ENCODE measurements at places on chromosomes 5 and 9. TPM values are rescaled to one million over a fixed set of nuclear protein-coding genes. Genes with fewer than 3 reads are reported as not detected.

The LHFPL2 gene
- total RNA-seq = 2.6 TPM

The CCDC112 gene
- 9.0 TPM for total RNA-seq

The SAXO1 gene
- total RNA-seq = not detected

The TAF11L13 gene
- total RNA-seq = not detected

The PRRX2 gene
- total RNA-seq = not detected

DNA sequence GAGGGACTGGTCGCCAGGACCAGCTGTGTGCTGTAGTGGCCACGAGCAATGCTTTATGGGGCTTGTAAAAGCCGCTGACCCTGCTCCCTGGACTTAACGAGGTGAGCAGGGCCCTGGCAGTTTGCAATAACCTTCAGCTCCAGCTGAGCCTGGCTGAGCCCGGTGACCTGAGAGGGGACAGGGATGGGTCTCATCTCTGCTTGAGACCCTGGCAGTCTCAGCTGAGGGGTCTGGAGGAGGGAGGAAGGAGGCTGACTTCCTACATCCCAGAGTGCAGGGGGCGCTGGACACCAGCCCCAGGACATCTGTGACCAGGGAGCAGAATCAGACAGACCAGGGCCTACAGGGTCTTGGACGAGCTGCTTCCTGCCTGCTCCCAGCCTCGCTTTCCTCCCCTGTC, 277.5 kb upstream of the MVB12B start:
- no peak for DNase-seq

GRCh38 chr5:855771-856530, 5.2 kb upstream of the ZDHHC11 start:
- DNase-seq = no peak

- DNase-seq = no peak
Measured at GRCh38 chr5:15850939-15851341, 328.7 kb downstream of the MARCHF11 start.

GRCh38 chr5:76331126-76331525, 72.0 kb upstream of the IQGAP2 start:
- no peak for DNase-seq

DNA sequence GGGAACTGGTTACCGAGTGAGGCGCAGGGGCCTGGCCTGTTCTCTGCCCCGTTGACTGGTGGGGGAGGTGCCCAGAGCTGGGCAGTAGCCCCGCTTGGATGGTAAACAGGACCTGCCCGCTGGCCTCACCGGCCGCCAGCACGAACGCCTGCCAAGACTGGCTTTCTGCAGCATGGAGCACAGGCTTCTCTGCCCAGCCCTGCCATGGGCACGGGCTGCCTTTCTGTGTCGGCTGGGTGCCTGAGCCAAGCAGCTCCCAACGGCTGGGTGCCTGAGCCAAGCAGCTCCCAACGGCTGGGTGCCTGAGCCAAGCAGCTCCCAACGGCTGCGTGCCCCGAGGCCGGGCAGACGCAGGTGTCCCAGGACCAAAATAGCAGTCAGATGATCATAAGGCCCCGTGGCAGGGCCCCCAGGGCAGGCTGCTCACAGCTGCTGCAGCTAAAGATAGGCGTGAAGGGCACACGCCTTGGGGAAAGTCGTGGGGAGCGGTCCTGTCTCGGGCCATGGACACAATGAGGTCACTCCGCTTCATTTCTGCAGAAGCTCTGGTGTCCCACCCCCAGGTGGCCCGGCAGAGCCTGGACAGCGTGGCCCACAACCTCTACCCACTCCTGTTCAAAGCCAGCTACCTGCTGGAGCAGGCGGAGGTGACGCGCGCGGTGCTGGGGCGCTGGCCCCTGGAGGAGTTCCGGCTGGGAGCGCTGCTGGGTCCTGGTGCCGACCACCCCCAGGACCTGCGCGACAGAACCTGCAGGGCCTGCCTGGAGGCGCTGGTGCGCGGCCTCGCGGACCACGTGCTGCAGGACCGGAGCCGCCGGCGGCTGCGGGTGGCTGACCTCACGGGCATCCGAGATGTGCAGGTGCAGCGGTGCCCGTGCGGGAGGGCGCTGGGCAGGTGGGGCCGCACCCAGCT, at the start of gene LRRC14B:
TSS of gene LRRC14B (plus strand) at position 460 of the 913 bp plus-strand sequence. CDS start at position 504, 44 bp downstream.
- DNase-seq = peak; percentile 90

DNA sequence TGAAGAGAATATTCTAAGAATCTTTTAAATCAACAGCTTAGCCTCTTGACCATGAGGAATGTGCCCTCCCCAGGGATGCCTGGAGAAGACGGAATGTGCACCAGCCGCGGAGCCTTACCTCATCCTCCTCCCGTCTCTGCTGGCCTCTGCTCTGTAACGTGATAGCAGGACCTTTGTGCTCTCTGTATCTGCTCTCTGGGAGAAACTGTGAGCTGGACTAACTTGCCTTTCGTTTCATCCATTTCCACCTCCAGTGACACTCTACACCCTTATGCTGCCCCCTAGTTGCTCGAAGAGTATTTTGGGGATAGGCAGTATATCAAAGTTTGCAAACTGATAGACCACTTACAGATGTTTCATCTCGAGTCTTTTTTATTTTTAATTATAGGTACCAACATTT, 141.4 kb downstream of the NPR3 start:
- DNase-seq = no peak

- no peak for DNase-seq
Measured at GRCh38 chr9:133818444-133818843, 80.3 kb upstream of the SARDH start.

DNA sequence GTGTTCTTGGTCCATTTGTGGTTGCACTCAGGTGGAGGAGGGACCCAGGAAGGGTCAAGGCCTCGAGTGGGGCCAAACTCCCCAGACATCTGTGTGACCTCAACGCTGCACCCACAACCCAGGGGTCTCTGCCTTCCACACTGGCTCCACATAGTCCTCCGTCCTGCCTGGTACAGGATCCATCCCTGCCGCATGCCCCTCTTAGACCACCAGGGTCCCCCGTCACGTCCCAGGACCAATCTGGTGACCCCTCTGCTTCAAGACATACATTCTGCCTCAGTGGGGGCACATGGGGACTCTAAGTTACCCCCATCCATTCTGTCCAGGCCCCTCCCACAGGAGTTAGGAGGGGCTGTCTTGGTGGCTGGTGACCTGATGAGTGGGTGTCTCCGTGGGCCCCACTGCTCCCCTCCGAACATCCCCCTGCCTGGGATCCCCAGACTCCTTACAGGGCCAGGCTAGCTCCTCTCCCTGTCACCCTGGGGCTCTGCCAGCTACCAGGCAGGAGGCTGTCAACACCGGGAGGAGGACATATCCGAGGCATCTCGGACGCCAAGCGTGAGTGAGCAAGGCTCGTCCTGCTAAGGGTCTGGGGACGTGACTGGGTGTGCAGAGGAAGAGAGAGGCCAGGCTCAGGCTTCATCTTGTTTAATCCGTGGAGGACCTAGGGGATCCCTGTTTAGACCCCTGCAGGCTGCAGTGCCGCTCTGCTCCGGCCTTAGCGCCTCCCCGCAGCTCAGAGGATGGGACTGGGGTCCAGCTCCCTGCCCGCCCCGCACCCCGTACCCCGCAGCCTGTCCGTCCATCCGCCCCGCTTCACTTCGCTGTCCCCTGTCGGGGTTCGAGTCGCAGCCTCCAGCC, 32.3 kb downstream of the TSPAN17 start:
- DNase-seq = peak; percentile 46

- no peak for DNase-seq
Measured at GRCh38 chr5:88671106-88671504, 211.9 kb downstream of the MEF2C start.

DNA sequence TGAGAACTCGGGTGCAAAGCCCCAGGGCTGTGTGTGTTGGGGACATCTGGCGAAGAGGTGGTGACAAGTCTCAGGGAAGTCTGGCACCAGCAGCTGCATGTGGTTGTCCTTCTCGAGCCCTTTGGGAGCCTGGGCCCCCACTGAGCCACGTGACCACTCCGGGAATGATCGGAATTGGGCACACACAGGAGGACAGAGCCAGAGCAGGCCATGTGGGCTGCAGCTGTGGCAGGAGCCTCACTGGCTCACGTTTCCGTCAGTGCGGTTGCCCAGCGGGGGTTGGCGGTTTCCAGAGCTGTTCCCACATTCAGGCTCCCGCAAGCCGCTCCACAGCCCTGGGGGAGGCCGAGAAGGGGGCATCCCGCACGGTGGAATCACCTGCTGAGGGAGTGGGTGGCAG, 6.8 kb upstream of the CEL start:
- no peak for DNase-seq

GRCh38 chr5:21802869-21803490, 1050.2 kb downstream of the CDH12 start:
- DNase-seq = peak; percentile 53

- no peak for DNase-seq
Measured at GRCh38 chr9:83270116-83270515, 207.2 kb upstream of the RASEF start.

- no peak for DNase-seq
Measured at GRCh38 chr5:179297486-179298180, 47.6 kb downstream of the ADAMTS2 start.

DNA sequence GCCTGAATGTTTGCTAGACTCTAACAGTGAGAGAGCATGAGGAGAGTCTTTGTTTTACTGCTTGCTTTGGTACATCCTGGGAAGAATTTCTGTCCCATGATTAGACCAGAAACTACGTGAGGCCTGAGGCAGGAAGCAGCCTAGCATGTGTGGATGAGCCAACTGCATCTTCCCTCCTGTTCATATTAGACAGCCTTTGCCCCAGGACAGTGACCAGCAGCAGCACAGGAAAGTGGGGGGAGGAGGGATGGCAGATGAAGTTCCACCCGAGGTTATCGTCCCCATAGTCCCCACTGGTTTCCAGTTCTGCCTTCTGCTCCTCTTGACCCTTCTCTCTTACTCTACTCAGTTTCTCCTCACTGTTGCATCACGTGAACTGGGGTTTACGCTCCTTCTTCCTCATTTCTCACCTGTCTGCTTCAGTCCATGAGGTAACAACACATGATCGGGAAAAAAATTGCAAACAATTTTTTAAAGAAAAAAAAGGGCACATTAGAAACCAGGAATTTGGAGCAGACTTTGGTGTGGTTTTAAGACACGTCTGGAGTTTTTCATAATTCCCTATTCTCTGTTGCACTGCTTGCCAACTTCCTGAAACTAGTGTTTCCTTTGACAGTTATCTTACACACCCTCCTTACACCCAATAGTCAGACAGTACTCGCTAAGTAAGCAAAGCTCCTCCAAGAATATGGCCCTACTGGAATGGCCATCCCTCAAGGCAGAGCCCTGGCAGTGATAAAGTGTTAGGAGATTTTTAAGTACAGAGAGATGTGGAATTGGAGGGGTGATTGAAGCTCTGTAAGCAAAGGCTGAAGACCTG, 84.1 kb downstream of the SNX18 start:
- no peak for DNase-seq

DNA sequence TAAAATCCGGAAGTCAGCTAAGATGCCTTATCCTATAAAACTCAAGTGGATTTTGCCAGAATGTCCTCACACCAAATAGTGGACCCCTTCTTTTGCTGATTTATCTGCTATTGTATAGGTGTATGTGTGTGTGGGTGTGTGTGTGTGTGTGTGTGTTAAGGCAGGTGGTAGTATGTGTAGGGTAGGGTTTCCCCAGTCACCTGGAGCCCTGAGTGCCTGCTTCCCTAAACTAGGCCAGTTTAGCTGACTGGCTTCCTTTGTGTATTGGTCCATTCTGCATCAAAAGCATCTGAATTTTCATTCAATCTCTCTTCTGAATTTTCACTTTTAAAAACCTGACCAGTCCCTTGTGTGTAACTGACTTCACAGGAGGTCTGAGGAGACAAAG, 42.2 kb upstream of the LCP2 start:
- no peak for DNase-seq

- no peak for DNase-seq
Measured at GRCh38 chr5:138054206-138054605, 21.3 kb upstream of the FAM13B start.

DNA sequence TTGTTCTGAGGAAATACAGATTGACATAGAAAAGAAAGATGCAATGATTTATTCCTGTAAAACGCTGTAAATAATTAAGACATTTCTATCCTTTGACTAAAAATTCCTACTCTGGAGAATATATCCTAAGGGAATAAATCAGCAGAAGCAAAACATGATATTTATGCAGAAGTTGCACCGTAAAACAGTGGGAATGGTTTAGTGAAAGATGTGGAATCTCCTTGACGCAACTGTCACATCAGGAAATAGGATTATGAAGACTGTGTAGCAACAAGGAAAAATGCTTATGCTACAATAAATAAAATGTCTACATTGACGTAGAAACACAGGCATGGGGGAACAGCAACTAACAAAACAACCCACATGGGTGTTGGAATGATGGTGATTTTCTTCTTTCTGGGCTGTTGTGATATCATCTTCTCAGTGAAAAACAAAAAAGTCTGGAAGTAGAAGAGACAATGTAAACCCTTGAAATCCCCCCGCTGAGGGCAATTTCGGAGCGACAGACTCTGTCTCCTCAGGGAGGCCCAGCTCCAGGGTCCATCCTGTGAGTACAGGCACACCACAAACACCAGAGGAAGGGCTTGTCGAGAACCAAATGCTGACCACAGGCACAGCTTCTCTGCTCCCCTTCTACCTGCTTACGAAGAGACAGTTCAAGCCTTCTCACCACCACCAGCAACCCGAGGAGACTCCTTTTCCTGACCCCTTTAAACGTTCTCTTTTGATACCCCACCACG, 25.2 kb downstream of the COL23A1 start:
- no peak for DNase-seq
